ENCODE measurements at places on chromosomes 4 and X.

GRCh38 chrX:125826080-125826479 lies 340.0 kb downstream of the DCAF12L2 start:
- DNase-seq, result no peak

DNA sequence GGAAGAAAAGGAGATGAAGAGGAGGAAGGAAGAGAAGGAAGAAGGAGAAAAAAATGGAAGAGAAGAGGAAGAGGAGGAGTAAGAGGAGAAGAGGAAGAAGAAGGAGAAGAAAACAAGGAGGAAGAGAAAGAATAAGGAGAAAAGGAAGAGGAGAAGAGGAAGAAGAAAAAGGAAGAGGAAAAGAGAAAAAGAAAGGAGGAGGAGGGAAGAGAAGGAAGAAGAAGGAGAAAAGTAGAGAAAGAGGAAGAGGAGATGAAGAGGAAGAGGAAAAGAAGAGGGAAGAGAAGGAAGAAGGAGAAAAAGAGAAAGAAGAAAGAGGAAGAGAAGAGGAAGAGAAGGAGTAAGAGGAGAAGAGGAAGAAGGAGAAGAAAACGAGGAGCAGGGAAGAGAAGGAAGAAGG lies 11.8 kb upstream of the LEF1 start:
- no peak for DNase-seq

GRCh38 chr4:121792966-121793365 lies 8.2 kb upstream of the EXOSC9 start:
- no peak for DNase-seq

- DNase-seq, result no peak
Observed at GRCh38 chrX:10922835-10923234, 188.3 kb upstream of the HCCS start.

DNA sequence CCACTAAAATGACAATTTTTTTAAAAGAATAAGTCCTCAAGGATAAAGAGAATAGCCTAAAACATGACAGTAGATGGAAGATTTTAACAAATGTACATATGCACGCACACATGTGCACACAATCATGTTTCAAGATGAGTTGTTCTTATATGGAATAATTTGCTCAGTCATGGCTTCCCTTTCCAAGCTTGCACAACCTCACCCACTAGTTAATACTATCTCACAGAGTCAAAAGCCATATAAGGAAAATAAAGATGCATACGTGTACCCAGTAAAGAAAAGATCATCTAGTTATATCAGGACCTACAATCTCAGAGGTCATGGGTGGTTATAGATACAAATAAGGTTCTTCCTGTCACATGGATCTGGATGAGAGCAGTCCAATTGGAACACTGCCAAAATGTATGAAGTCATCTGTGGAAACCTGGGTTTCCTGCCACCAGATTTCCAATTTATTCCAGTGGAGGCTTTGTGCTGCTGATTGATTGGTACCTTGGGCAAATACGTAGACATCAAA lies 56.1 kb downstream of the FAM13A start:
- peak; percentile 78 for DNase-seq

GRCh38 chrX:19758539-19758938 lies 128.9 kb downstream of the SH3KBP1 start:
- DNase-seq, result no peak

GRCh38 chr4:38785041-38785790 lies 2.4 kb upstream of the TLR10 start:
- no peak for DNase-seq

- DNase-seq, result no peak
Observed at GRCh38 chrX:136643243-136643642, 4.7 kb upstream of the CD40LG start.

- no peak for DNase-seq
Observed at GRCh38 chr4:177473991-177474390, 31.8 kb upstream of the AGA start.

GRCh38 chr4:88414755-88415154 lies 36.1 kb downstream of the HERC6 start:
- DNase-seq, result no peak

DNA sequence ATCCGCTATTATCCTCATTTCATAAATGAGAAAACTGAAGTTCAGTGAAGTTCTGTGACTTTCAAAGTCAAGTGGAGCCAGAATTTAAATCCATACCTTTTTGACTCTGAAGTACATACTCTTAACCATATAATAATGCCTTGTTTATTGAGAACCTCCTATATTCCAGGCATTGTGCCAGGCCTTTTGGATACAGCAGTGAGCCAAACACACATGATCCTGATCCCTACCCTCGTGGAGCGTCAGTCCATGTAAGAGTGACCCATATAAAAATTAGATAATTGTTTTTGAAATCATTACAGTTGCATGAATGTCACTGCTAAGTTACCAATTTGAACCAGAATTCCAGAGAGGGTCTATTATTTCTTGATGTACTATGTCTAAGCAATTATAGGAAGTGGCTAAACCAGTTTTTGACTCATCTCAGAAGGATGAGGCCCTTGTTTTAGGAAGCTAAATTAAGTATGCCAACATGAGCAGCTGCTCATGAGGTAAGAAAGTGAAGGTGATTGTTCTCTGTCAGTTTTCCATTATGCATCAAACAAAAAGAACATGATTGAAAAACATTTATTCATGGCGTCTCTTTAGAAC lies 289.5 kb downstream of the GLUD2 start:
- DNase-seq, result no peak

GRCh38 chr4:10157478-10158332 lies 41.1 kb upstream of the WDR1 start:
- peak; percentile 88 for DNase-seq

- no peak for DNase-seq
Observed at GRCh38 chr4:110034026-110034393, 121.3 kb downstream of the EGF start.

Measured in choroid plexus epithelial cell (primary cell).